ENCODE measurements at places on chromosomes 5 and 9. TPM values are rescaled to one million over a fixed set of nuclear protein-coding genes. Genes with fewer than 3 reads are reported as not detected.

CSF2 gene
- 0.68 TPM for total RNA-seq

MYO10 gene
- total RNA-seq = 38.8 TPM

DNA sequence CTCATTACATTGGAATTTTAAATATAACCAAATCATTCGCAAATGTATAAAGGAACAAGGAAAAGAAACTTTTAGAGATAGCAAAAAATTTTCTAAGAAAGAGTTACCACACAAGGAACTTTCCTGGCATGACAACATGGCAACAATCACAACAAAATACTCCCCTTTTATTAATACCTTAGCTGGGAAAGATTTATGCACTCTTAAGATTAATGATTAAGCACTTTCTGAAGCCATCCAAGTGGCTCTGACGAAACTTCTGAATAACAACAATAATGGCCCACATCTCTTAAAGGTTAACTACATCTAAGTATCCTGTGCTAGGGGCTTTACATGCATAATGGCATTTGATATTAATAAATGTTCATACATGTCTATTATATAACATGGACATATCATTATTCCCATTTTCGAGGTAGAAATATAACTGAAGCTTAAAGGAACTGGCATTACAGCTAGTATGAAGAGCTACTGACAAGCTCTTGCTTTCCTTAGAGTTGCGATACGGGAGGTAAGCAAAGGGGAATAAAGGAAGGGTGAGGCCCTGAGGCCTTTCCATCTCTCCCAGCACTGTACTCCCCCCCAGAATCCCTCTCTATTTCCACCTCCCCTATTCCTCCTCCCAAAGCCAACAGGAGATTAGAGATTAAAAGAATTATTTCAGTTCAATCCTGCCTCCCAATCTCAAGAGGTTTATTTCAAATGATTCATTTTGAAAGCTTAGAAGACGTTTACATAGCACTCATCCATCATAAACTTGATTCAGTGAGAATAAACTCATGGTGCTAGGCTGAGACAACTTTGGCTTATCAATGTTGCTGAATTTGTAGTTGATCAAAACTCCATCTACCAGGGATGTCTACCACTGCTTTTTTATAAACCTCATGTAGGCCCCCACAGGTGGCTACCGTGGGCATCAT, 9.6 kb downstream of the MTMR12 start:
- DNase-seq = no peak

- DNase-seq = no peak
Measured at GRCh38 chr9:97568461-97569275, 64.5 kb downstream of the TSTD2 start.

- no peak for DNase-seq
Measured at GRCh38 chr9:112145886-112146285, 29.2 kb downstream of the SUSD1 start.

Measured in SJSA1 (cell line).